ENCODE measurements at places on chromosomes 13 and 19.

GRCh38 chr19:6210091-6210490 is 69.7 kb downstream of the MLLT1 start:
- no peak for DNase-seq

GRCh38 chr13:53198736-53199135 is 170.1 kb downstream of the OLFM4 start:
- no peak for DNase-seq

DNA sequence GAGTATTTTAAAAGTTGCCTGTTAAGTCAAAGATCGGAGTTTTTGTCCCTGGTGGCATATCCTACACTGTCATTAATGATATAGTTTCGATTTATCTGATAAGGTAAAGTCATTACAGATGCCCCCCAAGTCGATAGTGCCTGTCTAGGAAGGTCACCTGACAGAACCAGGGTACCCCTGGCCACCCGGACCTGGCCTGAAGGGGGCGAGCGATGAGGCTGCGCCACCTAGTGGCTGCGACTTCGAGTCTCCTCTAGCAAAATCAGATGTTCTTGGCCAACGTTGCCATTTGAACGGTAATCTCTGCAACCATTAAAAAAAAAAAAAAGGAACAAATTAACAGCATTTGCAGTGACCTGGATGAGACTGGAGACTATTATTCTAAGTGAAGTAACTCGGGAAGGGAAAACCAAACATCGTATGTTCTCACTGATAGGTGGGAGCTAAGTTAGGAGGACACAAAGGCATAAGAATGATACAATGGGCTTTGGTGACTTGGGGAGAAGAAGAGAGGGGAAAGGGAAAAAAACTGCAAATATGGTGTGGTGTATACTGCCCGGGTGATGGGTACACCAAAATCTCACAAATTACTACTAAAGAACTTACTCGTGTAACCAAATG is 565.1 kb downstream of the LIG4 start:
- no peak for DNase-seq

- DNase-seq, result no peak
Observed at GRCh38 chr13:44271031-44271455, 102.6 kb upstream of the SERP2 start.

- DNase-seq, result no peak
Observed at GRCh38 chr13:77016888-77017623, 9.9 kb downstream of the FBXL3 start.

- no peak for DNase-seq
Observed at GRCh38 chr13:40170091-40170490, 496.4 kb downstream of the FOXO1 start.

DNA sequence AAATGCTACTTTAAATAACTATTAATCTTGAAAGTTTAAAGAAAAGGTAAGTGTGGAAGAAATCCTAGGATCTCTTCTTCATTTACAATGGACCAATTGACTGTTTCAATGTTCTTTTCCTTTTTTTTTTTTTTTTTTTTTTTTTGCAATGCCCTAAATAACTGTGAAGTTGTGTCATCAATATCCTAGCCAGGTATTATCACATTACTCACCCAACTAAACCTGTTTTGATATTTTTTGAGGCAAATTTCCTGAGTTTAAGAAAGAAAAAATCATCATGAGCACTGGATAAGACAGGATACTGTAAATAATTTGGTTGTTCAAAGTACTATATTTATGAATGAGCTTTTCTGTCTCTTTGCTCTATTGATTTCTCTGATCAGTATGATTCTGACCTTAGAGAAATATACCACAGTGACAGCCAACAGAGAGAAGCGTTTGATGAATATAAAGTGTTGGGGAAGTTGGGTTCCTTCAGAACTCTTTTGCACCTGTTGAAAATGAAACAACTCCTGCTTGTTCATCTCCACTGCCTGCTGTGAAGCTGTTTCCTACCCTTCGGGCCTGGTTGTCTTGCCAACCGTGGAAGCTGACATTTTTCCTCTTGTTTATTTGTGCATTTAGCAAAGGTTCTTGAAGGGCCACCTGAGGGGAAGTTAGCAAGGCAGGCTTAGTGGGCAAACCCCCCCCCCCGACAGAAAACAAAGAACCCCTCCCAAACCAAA is 1220.5 kb upstream of the SLC10A2 start:
- DNase-seq, result no peak

DNA sequence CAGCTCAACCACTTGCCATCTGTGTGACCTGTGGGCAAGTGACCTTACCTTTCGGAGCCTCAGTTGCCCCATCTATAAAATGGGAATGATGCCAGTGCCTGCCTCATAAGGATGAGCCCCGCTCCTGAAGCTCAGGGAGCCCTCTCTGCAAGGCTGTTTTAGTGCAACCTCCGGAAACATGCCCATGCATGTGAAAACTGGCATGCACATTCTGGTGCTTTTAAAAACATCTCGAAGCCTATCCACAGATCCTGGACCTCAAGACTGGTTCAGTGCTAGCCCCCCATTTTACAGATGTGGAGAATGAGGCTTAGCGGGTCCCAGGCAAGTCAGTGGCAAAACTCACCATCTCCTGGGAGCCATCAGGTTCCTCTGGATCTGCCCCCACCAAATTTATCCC is 5.6 kb downstream of the CADM4 start:
- DNase-seq, result no peak

- DNase-seq, result no peak
Observed at GRCh38 chr13:80584306-80584705, 243.4 kb upstream of the SPRY2 start.

GRCh38 chr13:20311596-20311995 is 79.5 kb upstream of the GJB6 start:
- no peak for DNase-seq
